ENCODE measurements at places on chromosomes 3 and 15. TPM values are rescaled to one million over a fixed set of nuclear protein-coding genes. Genes with fewer than 3 reads are reported as not detected.

ECE2 gene
- not detected for total RNA-seq

MITF gene
- 2.1 TPM for total RNA-seq

TMCO5A gene
- 0.10 TPM for total RNA-seq

C3orf80 gene
- total RNA-seq, result 0.10 TPM

PLSCR4 gene
- 0.10 TPM for total RNA-seq

AHSG gene
- total RNA-seq, result not detected
